ENCODE measurements at places on chromosomes 12 and 14. TPM values are rescaled to one million over a fixed set of nuclear protein-coding genes. Genes with fewer than 3 reads are reported as not detected.

ZNF385A gene
- polyA plus RNA-seq = 11.7 TPM

SCN8A gene
- 1.4 TPM for polyA plus RNA-seq

TNFRSF1A gene
- polyA plus RNA-seq = 118 TPM

DNA sequence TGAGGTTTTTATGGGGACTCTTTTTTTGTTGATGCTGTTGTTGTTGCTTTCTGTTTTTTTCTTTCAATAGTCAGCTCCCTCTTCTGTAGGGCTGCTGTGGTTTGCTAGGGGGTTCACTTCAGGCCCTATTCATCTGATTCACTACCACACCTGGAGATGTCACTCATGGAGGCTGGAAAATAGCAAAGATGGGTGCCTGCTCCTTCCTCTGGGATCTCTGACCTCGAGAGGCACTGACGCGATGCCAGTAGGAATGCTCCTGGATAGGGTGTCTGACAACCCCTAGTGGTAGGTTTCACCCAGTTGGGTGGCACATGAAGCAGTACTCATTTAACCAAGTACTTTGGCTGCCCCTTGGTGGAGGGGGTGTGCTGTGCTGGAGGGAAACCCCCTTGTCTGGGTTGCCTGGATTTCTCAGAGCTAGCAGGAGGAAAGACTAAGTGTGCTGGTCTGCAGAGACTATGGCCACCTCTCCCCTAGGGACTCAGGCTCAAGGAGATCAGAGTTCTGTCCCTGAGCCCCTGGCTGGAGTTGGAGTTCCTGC is 745.5 kb downstream of the TMTC2 start:
- no peak for DNase-seq

DNA sequence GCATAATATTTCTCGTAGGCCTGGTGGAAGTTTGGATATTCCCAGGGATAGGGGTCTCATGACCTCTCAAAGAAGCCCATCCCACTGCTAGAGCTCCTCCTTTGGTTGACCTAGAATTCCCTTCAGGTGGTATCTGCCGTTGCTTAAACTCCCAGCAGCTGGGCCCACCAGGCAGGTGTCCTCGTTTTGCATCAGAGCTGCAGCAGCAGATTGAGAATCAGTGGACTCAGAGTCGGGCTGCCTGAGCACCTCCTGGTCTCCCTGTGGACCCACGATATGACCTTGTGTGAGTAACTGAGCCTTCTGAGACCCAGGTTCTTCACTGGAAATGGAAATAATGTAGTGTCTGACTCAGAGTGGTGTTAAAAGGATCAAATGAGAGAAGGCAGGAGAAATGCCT is 132.7 kb downstream of the PAPOLA start:
- DNase-seq = no peak

- DNase-seq = no peak
These were observed 45.9 kb downstream of the SLC25A47 start for GRCh38 chr14:100369019-100369418.

DNA sequence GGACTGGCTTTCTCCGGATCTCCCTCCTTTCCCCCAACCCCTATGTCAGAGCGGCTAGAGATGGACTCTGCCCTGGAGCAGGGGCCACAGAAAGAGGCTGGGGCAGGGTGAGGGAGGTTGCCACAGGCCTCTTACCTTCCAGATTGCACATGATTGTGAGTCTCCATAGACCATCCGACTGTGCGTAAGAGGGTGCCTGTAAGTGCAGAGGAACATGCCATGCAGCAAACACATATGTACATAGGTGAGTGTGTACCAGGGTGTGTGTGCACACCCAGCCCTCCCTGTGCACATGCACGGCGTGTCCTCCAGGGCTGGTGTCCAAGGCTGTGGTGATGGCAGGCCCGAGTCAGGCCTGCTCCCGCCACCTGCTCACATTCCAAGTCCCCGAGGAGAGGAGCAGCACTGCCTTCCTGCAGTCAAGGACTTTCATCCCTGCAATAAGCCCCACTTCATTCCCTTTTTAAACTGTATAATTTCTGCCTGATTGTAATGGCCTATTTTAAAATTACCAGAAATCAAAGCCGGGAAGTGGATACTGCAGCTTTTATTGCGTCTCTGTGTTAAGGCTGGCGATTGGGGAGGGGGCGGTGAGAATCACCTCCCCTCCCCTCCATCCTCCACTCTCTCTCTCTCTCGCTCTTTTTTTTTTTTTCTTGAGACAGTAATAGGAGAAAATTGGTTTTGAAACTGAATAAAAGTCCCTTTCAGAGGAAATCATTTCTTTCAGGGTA is 28.5 kb downstream of the FAM222A start:
- DNase-seq = no peak

DNA sequence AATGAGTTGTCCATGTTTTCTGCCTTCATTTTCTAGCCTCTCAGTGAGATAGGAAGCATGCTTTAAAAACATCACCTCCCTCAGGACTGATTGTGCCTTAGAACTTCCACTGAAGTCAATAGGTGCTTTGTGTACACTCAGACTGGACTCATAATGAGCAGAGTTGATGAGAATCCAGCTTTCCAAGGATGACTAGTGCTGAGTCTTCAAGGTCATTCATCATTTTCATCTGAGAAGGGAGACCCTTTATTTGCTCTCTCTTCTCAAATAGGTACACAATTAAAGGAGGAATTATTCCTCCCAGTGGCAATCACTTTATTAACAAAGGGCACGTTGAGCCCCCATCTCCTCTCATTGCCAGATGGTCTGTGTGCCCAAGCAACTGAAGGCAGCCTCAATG is 210.9 kb upstream of the PRKD1 start:
- DNase-seq = no peak

CLBA1 gene
- 26.3 TPM for polyA plus RNA-seq

FIGNL2 gene
- 5.5 TPM for polyA plus RNA-seq

MUCL1 gene
- not detected for polyA plus RNA-seq

C12orf75 gene
- 87.6 TPM for polyA plus RNA-seq

EML5 gene
- polyA plus RNA-seq = 2.9 TPM

All from right renal pelvis (tissue), 4 donors.